NCI-H2081 treated with DMSO at 0.1 percent for 48 hours (cell line): ENCODE measurements at places on chromosomes 6 and 20.

GRCh38 chr6:157097255-157097955 is 225.9 kb downstream of the TMEM242 start:
- no peak for DNase-seq

DNA sequence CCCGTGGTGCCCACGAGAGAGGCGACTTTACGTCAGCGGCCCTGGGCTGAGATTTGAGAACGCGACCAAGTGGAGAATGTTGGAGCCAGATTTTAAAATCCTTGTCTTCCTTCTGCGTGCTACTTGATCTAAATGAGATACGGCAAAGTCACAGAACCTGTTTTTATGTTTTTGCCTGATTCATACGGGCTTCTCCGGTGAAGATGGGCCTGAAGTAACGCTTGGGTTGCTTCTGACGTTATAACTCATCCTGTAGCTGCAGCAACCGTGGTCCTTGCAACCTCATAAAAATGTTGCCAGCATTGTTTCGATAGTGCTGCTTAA is 462 bp upstream of the SLC35B3 start:
- DNase-seq, result no peak

DNA sequence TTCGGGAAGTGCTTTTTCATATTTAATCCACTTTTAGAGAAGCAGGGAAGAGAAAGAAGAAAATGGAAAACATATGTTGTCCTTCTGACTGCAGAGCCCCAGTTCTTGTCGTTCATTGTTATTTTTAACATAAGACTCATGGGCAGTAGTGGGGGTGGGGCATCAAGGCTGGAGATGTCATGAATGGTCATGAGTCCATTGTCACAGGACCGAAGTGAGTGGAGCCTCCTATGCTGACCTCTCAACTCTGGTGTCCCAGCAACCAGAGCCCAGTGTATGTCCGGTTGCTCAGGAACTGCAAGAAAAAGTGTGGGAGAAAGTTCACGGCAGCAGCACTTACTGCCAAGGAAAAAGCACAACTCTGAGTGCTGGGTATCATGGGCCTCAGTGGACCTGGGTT is 108.6 kb downstream of the BANF2 start:
- no peak for DNase-seq

DNA sequence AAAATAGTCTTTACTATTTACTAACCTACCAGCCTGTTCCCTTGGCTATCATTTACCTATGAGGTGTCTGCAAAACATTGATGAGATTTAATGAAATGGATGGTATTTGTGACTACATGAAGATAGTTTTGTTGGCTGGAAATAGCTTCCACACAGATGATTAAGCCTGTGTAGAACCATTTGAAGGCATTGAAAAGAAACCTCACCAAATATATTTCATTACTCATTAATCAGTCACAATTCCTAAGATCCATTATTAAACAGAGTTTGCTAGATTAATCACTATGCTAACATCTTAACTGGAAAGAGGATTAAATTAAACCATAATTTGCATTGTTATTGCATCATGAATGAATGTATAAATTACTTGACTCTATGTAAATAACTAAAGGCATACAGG is 560.3 kb downstream of the BMP2 start:
- no peak for DNase-seq

DNA sequence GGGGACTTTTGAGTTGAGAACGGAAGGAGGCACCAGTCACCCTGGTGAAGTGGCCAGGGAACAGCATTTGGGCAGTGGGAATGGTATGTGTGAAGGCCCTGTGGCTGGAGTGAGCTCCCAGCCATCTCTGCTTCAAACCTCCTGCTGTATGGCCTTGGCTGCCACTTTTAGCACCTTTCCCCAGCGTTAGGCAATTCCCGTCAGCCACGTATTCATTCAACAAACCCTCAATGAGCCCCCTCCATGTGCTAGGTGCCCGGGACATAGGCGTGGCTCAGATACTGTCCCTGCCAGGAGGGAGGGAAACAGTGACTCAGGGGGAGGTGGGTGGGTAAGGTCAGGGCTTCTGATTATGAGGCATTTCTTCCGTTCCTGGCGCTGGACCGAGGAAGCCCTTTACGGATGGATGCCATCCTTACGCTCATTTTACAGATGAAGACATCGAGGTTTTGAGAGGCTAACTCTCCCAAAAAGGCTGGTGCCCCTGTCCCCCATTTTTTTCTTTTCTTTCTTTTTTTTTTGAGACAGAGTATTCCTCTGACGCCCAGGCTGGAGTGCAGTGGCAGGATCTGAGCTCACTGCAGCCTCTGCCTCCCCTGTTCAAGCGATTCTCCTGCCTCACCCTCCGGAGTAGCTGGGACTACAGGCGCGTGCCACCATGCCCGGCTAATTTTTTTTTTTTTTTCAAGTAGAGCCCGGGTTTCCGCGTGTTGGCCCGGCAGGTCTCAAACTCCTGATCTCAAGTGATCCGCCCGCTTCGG is 37.5 kb downstream of the SRC start:
- DNase-seq, result no peak

DNA sequence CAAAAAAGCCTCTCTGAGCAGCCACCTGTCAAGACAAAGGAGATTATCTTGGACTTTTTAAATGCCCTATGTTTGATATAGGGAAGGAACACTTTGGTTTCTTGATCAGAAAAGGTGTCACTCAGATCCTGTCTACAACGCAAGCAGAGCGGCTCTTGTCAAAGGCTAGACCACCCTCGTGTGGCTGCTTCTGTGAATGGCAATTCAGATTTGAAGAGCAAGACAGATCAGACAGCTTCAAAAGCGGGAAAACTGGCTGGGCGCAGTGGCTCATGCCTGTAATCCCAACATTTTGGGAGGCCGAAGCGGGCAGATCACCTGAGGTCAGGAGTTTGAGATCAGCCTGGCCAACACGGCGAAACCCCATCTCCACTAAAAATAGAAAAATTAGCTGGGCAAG is 10.1 kb upstream of the NXT1 start:
- no peak for DNase-seq

DNA sequence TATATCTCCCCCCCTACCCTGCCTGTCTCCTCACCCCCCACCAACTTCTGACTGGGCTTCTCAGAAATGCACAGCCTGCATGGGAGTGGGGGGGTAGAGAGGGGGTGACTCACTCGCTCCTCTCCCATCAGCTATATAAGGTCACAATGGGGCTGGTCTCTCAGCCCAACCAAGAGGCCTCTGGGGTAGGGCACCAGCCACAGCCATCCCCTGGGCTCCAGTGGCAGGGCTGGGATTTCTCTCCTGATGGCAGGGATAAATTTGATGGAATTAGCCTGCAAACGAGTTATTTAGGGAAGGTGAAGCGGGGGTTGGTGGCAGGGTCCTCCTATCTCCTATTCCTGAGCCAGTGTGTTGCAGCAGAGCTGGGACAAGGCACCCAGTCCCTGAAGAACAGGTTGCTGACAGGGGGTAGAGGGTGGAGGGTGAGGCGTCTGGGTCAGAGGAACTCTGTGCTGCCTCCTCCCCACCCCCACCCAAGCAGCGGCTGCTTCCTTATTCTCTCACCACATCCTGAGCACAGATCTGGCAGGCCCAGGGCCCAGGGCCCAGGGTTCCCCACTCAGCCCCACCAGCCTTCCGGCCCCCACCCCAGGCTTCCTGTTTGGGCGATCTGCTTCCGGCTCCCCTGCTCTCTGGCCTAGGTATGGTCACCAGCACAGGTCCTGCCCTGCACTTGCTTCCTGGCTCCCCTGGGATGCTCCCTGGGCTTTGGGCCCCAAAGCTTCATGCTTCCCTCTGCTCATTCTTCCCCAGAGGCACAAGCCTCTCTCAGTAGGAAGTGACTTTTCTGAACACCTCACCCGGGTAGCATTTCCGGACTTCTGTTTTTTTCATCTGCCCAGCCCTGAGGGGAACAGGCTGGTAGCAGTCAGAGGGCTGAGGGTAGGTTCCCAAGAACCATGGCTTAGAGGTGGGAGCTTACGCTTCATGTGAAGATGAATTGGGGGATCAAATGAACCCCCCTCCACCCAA is 4.0 kb downstream of the PPP1R18 start:
- DNase-seq, result no peak
